Stimulated activated CD8-positive, alpha-beta memory T cell treated with anti-CD3 and anti-CD28 coated beads, Interleukin-12 subunit alpha, Interleukin-12 subunit beta, amount 100 ng/mL, for 4 hours (primary cell): ENCODE measurements at places on chromosomes 3 and 15.

- DNase-seq = no peak
These were observed 79.7 kb upstream of the SMAD3 start for GRCh38 chr15:66985653-66986052.

GRCh38 chr15:31141792-31142191, 40.3 kb upstream of the TRPM1 start:
- DNase-seq = no peak

DNA sequence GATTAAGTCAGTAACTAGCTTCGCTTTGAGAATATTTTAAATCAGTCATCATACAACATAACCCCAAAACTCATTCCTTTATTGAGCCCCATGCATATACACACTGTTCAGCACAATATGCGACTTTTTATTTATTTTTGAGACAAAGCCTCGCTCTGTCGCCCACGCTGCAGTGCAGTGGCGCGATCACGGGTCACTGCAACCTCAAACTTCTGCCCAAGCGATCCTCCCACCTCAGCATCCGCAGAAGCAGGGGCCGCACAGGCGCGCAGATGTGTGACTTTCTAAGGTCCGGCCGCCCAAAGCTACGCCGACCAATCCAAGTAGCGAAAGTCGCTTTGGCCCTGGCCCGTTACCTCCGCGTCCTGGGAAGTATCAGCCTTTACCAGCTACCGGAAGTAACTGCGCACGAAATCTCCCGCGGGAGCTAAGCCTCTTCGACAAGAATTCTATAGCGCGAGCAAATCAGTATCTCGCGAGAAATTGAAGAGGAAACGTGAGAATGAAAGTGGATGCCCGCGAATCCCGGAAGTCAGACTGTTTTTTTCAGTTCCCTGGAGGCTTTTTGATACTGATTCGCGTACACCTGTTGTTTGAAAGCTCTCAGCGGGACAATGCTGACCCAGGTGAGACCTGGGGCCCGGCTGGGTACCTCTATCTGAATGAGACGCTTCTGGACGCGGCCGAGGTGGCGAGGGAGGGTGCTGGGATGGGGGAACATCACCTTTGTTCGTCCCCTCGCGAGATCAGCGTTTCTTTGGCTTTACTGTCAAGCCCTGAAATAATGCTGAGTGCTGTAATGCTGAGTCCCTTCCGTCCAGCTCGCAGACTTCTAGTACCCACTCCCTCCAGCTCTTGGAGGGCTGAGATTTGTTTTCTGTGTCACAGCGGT, at the start of the genes DHFR2 and NSUN3:
Gene DHFR2 (minus strand): TSS at position 404 of the 892 bp plus-strand sequence. CDS start 1,405 bp downstream, outside the sequence.
Gene NSUN3 (plus strand): TSS at position 549 of the 892 bp plus-strand sequence. CDS start 66 bp downstream, at position 615.
- DNase-seq = peak; percentile 66

DNA sequence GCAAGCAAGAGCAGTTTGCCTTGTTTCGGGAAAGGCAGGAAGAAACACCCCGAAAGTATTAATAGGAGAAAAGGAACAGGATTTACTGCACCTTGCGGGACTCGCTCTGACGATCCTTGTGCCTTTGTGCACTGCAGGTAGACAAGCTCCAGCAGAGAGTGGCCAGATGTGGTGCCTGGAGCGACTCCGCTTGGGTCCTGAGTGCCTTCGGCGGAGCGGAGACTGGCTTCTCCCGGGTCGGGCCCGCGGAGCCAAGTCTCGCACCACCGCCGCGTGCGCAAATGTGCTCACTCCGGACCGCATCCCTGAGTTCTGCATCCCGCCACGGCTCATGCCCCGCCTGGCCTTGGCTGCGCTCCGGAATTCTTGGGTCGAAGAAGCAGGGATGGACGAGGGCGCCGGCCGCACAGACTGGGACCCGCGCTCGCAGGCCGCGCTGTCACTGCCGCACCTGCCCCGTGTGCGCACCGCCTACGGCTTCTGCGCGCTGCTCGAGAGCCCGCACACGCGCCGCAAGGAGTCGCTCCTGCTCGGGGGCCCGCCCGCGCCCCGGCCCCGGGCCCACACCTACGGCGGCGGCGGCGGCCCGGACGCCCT, 769 bp downstream of the C2CD4A start:
- peak; percentile 17 for DNase-seq

- no peak for DNase-seq
These were observed 42.9 kb upstream of the CADPS start for GRCh38 chr3:62918131-62918530.

DNA sequence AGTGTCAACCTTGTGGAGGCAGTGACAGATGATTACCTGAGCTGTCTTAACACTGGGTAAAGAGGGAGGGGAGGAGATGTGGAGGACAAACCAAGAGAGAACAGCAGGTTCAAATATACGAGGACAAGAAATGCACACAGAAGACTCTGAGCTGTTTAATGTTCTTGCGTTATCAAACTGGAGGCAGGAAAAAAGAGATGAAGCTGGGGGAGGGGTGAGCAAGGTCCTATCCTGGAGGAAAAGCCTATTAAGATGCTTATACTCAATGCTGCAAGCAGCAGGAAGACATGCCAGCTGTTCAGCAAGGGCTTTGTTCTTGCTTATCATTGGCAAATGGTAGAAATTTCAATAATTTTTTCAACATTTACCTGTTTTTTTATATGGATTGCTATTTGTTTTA, 345.7 kb upstream of the TRIM42 start:
- no peak for DNase-seq
